ENCODE measurements at places on chromosomes 16 and 17. TPM values are rescaled to one million over a fixed set of nuclear protein-coding genes. Genes with fewer than 3 reads are reported as not detected.

ABCC3 gene
- total RNA-seq: 2.3 TPM

TMEM238L gene
- not detected for total RNA-seq

DNA sequence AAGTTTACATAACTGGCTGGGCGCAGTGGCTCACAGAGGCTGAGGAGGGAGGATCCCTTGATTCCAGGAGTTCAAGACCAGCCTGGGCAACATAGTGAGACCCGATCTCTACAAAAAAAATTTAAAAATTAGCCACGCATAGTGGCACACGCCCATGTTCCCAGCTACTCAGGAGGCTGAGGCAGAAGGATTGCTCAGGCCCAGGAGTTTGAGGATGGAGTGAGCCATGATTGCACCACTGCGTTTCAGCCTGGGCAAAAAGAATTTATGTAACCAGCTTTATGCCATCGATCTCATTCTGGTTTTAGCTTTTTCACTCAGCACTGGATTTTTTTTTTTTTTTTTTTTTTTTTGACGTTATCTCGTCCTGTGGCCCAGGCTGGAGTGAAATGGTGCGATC, 9.1 kb upstream of the CD300E start:
- H3K27me3 ChIP-seq: peaks cover 20% of the 10 kb centered on the region
- H3K4me3 ChIP-seq: no peak overlapping the region
- peaks cover 7% of the 10 kb centered on the region for H3K4me1 ChIP-seq
- peak overlapping the region; percentile 3 for H3K27ac ChIP-seq
- no peaks in the 10 kb centered on the region for H3K36me3 ChIP-seq

DNA sequence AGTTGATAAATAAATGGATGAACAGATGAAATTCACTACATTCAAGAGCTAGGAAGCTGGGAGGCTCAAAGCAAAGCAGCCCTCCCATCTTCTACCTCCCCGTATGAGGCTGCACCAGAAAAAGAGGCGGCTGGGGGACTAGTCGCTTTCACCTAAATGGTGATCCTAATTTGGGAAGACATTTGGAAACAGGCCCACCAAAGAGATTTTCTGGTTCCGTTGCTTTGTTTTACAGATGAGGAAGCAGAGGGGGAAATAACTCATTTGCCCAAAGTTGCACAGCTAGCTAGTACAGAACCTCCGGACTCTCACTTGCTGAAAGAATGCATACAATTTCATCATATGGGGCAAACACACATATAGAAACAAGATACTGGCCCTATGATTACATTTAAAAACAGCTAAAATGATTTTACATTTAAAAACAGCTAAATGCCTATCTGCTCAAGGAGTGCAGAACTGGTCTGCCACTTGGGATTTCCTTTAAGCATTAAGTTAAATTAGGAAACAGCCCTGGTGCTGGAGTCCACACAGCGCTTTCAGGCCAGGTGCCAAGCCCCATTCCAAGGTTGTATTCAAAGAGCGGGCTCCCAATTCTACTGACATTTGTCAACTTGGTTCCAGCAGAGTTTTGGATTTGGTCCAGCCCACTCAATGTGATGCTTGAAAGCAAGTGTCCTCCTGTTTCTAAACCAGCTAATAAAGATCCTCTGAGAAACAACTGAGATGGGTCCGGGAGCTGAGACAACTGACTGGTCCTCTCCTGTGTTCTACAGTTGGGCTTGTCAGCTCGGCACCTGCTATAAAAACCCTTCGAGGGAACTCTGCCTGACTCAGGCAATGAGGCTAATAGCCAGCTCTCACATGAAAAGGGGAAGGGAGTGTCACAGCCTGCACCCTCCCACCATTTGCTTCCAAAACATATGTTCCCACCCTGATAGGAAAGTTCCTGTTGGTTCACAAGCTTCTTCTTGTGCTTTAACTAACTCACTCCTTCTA, 11.7 kb downstream of the ERN1 start:
- H3K4me3 ChIP-seq: no peak overlapping the region
- peaks cover 16% of the 10 kb centered on the region for H3K4me1 ChIP-seq
- no peak for DNase-seq
- H3K36me3 ChIP-seq: peaks cover 15% of the 10 kb centered on the region
- no peak overlapping the region for H3K27ac ChIP-seq

GRCh38 chr17:48445248-48445620, 15.2 kb upstream of the SKAP1 start:
- no peaks in the 10 kb centered on the region for H3K36me3 ChIP-seq
- no peak for DNase-seq
- H3K27me3 ChIP-seq: peaks cover 14% of the 10 kb centered on the region
- peaks cover 4% of the 10 kb centered on the region for H3K4me1 ChIP-seq

GRCh38 chr16:25289466-25289865, 31.8 kb upstream of the ZKSCAN2 start:
- H3K27ac ChIP-seq: no peak overlapping the region
- H3K4me1 ChIP-seq: no peaks in the 10 kb centered on the region
- peaks cover 21% of the 10 kb centered on the region for H3K27me3 ChIP-seq
- H3K4me3 ChIP-seq: no peak overlapping the region
- DNase-seq: no peak

DNA sequence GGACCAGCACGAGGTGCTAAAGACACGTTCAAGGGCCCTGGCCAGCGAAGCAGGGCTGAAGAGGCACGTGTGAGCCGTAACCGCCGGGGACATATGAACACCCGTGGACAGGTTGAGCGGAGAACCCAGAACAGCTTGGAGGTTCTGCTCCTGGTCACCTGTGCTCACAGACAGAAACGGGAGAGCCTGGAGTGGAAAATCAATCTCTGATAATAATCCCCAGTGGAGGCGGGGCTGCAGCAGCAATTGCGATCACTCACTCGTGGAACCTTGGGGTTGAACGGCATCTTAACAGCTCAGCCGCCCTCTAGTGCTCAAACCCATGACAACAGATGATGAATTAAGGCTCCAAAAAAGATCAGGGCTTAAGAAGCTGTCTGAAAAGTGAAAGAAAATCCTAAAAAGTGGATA, 25.6 kb downstream of the WIPI1 start:
- peaks cover 2% of the 10 kb centered on the region for H3K4me1 ChIP-seq
- no peaks in the 10 kb centered on the region for H3K27me3 ChIP-seq
- H3K36me3 ChIP-seq: peaks cover 24% of the 10 kb centered on the region
- no peak for DNase-seq

DNA sequence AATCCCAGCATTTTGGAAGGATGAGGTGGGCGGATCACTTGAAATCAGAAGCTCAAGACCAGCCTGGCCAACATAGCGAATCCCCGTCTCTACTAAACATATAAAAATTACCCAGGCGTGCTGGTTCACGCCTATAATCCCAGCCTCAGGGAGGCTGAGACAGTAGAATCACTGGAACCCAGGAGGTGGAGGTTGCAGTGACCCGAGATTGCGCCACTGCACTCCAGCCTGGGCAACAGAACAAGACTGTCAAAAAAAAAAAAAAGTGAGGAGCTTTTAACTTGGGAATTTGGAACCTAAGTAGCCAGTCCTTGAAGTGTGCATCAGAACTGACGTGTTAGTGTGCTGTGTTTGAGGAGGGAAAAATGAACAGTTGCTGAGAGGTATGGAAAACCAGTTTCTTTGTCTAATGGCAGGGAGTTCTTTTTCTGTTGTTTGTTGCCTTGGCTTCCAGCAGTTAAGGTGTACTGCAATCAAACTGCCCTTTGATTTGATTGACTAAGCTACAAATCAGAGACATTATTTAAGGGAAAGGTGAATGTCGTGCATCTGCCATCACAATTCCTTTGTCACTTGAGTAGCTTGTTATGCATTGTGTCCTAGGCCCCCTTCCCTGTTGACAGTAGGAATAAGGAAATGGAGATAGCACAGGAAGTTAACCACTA, 8.6 kb upstream of the DUSP14 start:
- no peak overlapping the region for H3K4me3 ChIP-seq
- H3K4me1 ChIP-seq: peaks cover 9% of the 10 kb centered on the region
- no peaks in the 10 kb centered on the region for H3K27me3 ChIP-seq
- no peak overlapping the region for H3K27ac ChIP-seq
- no peak for DNase-seq
- H3K36me3 ChIP-seq: peaks cover 13% of the 10 kb centered on the region
